NCI-H460 (cell line): ENCODE measurements at places on chromosomes 4 and X.

- no peak for DNase-seq
Measured at GRCh38 chr4:41613821-41614220, 75.9 kb downstream of the LIMCH1 start.

- DNase-seq, result no peak
Measured at GRCh38 chr4:73272816-73273215, 14.2 kb upstream of the ANKRD17 start.

DNA sequence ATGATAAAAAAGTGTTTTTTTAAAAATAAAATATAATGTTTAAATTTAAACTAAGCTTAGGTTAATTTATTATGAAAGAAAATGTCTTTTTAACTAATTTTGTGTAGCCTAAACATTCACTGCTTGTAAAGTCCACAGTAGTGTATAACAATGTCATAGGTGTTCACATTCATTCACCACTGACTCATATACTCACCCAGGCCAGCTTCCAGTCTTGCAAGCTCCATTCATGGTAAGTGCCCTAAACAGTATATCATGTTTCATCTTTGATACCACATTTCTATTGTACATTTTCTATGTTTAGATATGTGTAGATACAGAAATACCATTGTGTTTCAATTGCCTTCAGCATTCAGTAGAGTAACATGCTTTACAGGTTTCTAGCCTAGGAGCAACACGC, 530.3 kb downstream of the EPHA5 start:
- DNase-seq, result no peak

DNA sequence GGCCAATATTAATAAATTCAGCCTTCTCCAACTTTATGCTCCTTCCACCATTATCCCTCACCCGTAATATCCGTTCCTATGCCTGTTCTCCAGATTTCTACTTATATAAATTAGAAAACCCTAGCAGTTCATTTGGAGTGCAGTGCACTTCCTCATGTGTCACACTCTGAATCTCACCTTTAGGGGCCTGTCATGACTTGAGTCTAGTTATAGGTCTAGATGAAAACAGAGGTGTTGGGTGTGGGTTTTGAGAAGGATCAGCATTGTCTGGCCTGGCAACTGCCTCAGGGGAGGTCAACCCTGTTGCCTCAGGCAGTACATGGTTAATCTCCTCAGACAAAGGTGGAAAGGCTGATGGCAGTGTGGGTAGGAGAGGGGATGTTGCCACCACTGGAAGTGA, 876.8 kb downstream of the FAT4 start:
- DNase-seq, result no peak

DNA sequence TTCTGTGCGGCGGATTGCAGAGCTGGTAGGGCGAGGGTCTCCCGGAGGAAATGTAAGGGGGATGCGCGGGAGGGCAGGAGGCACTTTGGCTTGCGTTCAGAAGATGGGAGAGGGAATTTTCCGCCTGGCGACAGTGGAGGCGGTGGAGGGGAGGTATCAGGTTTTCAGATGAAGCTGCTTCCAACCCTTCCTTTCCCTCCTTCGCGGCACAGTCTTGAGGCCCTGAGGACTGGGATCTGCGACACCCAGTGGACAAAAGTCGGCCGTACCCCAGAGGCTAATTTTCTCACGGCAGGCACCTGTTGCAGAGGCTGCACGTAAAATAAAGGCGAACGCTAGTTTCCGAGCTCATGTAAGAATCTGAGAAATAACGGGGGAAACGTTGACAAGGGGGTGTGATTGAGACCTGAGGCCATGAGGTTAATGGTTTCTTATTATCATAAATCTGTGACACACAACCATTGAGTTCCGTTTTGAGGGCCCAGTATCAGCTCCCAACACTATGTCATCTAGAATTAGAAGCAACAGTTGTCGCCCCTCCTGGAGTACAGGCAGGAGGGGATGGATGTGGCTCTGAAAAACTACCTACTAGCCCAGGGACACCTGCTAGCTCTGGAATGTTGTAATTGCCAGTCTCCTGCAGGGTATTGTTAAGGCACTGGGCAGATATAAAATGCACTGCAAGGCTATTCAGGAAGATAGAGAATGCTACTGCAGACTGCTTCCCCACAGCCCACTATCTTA, 1.1 kb downstream of the ZCCHC18 start:
- DNase-seq, result peak; percentile 58

DNA sequence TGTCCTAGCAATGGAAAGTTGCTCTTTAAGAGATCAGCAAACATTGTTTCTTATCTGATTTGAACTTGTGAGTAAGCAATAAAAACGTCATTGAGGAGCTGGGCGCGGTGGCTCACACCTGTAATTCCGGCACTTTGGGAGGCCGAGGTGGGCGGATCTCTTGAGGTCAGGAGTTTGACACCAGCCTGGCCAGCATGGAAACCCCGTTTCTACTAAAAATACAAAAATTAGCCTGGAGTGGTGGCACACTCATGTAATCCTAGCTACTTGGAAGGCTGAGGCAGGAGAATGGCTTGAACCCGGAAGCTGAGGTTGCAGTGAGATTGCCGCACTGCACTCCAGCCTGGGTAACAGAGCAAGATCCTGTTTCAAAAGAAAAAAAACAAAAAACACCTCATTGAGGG, 11.2 kb upstream of the PLAC8 start:
- no peak for DNase-seq

GRCh38 chr4:111127841-111128240, 505.0 kb upstream of the PITX2 start:
- no peak for DNase-seq

DNA sequence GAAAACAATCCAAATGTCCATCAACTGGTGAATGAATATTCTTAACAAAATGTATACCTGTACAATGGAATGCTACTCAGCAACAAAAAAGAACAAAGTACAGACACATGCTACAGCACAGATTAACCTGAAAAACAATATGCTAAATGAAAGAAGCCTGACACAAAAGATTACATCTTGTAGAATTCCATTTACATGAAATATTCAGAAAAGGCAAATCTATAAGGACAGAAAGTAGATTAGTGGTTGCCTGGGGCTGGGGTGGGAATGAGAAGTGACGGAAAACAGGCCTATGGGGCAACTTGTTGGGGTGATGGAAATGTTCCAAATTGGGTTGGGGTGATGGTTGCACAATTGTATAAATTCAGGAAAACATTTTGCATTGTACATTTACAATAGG, 219.1 kb upstream of the GPC4 start:
- DNase-seq, result no peak

DNA sequence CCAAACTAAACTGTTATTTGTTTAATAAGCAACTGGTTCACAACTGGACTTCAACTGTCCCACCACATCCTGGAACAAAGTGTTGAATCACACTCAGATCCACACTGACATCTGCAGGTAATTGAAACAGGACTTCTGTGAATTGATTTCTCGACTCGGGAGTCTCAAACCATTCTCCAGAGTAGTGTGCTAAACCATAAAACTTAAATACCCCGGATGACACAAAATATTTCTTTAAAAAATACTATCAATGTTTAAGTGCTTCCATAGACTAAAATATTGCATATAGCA, 95.4 kb upstream of the PLAC1 start:
- DNase-seq, result no peak

GRCh38 chrX:68808686-68809357, 20.0 kb upstream of the EFNB1 start:
- no peak for DNase-seq

DNA sequence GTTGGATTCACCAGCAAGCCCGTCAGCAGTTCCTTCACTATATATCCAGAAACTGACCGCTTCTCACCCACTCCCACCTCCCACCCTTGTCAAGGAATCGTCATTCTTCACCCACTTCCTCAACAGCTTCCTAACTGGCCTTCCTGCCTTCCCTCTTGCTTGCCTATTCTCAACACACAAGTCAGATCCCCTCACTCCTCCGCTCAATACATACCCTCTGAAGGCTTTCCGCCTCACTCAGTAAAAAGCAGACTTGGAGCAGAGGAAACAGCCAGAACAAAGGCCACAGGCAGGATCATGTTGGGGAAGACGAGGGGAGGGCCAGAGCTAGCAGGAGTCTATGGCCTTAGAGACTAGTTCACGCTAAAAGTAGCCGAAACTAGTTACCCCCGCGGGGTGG, 23.7 kb downstream of the RWDD4 start:
- no peak for DNase-seq

DNA sequence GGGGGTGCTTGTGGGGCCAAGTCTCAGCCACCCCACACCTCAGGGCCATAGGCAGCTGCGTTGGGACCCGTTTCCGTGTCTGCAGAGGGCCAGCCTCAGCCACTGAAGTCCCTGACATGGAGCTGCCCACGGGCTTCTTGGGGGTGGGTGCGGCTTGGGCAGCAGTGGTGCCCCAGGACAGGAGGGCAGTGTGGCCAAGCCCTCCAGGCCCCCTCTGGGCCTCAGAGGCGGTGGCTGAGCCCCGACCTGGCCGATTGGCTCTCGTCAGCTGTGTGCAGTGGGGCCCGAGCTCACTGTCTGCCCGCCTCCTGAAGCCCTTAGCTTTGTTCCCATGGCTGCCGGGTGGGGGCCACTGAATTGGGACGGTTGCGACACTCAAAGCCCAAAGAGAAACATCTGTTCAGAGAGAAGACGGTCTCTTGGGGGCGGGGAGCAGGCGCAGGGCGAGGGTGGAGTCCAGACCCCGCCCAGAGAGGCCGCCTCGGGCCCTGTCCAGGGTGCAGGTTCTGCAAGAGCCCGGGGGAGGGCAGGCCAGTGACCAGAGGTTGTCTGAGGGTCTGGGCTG, 9.1 kb downstream of the FGFR3 start:
- no peak for DNase-seq

- DNase-seq, result no peak
Measured at GRCh38 chr4:3628868-3629175, 96.6 kb upstream of the LRPAP1 start.

DNA sequence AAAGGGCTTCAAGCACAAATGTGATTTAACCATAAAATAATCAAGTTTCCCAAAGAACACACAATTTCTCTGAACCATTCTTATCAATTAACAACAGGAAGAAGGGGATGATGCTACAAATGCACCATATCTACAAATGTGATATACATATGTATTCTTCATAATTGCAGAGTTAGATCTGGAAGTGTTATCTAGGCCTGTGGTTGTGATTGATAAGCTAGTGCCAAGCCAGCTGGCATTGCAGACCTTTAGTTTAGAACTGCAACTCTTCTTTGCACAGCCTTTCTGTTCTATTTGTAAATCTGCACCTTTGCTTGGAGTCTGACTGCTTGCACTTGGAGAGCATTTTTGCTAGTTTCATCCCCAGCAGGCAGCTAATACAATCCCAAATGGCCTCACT, 145.5 kb upstream of the NPY2R start:
- DNase-seq, result no peak

DNA sequence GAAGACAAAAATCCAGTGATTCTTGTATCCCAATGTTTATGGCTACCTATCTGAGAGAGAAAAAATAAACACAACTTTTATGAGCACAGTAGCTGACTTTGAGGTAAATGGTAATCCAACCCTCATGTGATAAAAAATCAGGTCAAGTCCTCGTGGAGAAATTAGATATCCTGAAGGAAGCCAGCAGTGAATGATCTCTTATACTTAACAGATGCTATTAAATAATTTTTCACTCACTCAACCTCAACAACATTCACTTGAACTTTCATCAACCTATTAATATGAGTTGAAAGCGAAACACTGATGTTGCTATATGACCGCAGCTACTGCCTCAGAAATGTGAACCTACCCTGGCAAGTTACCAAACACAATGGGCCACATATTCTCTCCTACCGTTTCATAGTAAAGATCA, 105.4 kb downstream of the GPC3 start:
- DNase-seq, result no peak

- no peak for DNase-seq
Measured at GRCh38 chr4:18859468-18859867, 837.9 kb upstream of the LCORL start.

- DNase-seq, result no peak
Measured at GRCh38 chr4:105068516-105068915, 78.2 kb upstream of the TET2 start.

- DNase-seq, result no peak
Measured at GRCh38 chrX:50813843-50814661, at the start of gene SHROOM4. Gene SHROOM4, minus strand, starts transcription at chrX:50814194. Its CDS starts 176 bp downstream, at chrX:50814018.

- DNase-seq, result no peak
Measured at GRCh38 chr4:156799121-156799589, 172.4 kb downstream of the PDGFC start.

DNA sequence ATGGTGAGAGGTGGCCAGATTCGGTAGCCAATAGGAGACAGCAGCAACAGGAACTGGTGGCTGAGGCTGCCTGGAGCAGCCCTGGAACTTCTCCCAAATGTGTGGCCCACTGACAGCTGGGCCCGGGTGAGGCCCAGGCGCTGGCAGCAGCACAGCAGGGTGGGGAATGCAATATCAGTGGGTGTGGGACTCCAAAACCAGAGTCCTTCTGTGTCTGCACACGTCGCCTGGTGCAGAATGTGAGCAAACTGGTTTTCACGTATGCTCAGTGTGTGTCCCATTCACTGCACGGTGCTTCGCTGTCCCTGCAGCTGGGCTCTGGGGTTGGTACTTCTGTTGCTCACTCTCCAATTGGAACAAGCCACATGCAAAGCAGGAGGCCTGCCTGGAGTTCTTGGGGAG, 14.4 kb upstream of the CENPU start:
- no peak for DNase-seq

- DNase-seq, result peak; percentile 17
Measured at GRCh38 chr4:67035501-67035900, 509.8 kb downstream of the CENPC start.

GRCh38 chr4:147310312-147310711, 170.6 kb upstream of the EDNRA start:
- DNase-seq, result no peak

DNA sequence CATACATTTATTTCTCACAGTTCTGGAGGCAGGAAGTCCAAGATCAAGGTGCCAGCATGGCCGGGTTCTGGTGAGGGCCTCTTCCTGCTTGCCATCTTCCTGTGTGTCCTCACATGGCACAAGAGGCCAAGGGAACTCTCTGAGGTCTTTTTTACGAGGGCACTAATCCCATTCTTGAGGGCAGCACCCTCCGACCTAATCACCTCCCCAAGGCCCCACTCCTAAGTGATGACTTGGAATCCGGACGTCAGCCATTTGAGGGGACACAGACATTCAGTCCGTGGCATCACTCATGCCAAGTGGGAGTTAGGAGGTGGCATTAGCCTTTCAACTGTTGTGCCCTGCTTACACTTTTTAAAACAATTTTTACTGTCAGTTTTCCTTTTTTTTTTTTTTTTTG, 27.3 kb downstream of the MAN2B2 start:
- no peak for DNase-seq

DNA sequence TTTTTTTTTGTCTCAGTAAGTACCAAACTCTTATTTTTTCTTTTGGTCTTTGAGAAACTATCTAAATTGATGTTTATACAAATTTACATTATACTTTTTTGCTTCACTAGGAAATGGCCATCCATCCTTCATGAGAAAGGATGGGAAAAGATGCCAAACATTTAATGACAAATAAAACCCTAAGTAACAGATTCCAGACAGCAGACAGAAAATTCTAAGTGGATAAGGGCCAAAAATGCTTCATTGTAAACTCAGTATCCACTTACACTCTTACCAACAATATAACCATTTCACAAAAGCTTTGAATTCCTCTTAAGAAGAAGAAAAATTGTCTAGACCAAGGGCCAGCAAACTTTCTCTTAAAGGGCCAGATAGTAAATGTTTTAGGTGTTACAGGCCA, 3.5 kb downstream of the GUCY1B1 start:
- no peak for DNase-seq

GRCh38 chrX:153538424-153538823, 21.0 kb downstream of the ATP2B3 start:
- no peak for DNase-seq

- no peak for DNase-seq
Measured at GRCh38 chrX:41386222-41386990, 52.4 kb downstream of the DDX3X start.

- DNase-seq, result no peak
Measured at GRCh38 chrX:24485976-24486680, 21.0 kb downstream of the PDK3 start.

GRCh38 chrX:16023790-16024734, 99.3 kb upstream of the GRPR start:
- DNase-seq, result peak; percentile 13
